ENCODE measurements at places on chromosomes 5 and 9.
A peak's percentile ranks its signal among the peaks of the same experiment; 100 is the strongest.

DNA sequence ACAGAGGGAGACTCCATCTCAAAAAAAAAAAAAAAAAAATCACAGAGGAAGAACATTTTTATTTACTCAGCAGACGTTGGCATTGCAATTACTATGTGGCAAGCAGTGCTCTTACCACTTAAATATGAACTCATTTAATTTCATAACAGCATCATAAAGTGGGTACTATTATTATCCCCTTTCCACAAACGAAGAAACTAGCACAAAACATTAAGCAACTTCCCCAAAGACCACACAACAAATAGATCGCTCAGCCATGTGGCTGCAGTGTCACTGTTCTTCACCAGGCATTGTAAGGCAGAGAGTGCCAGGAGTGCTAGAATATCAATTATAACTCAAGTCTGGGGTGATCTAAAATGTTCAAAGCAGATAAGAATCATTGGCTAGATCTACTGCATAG, 69.8 kb upstream of the PLPP6 start:
- no peak for DNase-seq

DNA sequence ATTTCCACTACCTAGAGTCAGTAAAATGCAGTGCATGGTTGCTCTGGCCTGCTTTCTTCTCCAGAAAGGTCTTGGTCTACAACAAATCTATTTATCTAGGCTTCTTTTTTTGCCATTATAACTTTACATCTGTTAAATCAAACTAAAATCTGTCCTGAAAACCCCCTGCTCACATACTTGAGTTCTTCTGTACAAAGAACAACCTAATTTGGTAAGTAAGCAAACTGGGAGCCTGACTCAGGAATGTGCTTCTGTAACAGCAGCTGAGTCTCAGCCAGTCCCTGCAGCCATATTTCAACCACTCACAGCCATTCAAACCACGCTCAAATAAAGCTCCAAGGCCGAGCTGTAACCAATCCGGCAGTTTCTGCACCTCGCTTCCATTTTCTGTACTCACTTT, 95.8 kb downstream of the PLPP1 start:
- no peak for DNase-seq

DNA sequence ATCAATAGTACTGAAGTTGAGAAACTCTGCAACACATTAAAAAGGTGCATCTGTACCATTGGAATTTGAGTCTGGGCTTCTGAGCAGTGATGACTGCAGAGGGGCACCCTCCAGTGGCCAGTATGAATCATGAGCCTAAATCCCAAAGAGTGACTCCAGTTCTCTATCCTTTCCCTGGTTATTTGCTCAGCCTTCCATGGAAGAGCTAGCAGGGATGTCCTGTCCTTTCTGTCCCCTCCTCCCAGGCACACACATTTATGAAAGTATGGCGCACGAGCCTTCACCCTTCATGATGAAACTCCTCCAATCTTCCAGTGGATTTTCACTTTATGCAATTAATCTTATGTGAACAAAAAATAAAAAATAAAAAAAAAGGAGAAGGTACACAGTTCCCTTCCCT, 81.0 kb downstream of the ESM1 start:
- peak; percentile 44 for DNase-seq

GRCh38 chr9:84659313-84659712, 10.2 kb upstream of the NTRK2 start:
- DNase-seq = no peak

DNA sequence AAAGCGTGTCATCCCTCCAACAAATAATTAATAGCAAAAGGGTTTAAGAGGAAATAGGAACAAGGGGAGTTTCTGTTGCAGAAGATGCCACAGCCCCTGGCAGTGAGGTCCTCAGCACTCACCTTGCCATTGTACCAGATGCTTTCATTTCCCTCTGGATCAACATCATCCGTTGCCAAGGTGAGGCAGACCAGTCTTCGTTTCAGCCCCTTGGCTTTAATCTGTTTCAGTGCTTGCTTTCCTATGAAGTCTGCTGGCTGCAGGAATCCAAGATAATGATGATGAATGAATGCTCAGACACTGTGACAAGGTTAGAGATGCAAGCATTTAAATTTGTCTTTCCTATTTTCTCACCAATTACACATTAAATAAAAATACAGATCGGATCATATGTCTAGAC, 20.0 kb upstream of the ARSB start:
- DNase-seq = no peak

DNA sequence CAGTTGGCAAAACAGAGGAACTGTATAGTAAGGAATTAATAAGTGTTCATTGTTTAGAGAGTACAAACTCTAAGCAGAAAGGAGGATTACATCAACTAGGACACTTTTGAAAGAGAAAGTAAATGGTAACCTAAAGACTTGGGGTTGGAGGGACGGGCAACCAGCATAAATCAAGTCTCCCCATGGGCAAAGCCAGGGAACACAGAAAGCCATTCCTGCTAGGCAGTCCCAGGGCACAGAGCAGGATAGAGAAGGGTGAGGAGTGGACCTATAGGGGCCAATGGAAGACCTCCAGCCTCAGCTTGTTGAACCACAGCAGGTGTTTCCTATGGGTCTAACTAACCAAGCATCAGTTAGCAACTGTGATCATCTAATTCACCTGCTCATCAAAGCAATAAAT, 9.2 kb upstream of the ERAP1 start:
- DNase-seq = no peak

- peak; percentile 87 for DNase-seq
Measured at GRCh38 chr9:34899535-34900158, 58.4 kb upstream of the PHF24 start.

DNA sequence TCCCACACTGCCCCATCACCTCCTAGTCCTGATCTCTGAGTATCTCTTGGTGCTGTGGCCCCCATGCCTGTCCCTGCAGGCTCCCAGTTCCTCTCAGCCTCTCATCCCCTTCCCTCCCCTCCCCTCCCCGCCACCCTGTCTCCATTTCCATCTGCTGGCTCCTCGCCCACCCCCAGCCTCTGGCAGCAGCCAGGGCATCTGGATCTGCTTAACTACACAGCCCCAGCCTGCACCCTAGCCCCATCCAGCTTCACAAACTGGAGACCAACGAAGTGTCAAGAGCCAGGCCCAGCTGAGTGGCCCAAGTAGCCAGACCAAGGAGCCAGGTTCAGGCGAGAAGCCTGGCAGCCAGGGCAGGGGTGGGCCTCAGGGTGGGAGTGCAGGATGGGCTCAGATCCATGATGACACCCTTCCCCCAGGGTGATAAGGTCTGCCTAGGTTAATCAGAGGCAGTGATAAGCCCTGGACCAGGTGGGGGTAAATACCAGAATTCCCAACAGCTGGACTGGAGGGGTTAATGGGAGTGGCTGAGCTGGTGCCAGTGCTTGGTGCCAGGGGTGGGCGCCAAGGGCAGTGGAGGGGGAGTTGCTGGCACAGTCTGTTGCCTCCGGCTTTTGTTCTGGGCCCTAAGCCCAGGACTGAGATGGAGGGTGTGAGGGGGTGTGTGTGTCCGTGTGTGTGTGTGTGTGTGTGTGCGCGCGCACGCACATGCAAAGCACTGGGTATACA, 2.5 kb downstream of the IL11RA start:
- DNase-seq = no peak

GRCh38 chr5:106321242-106321641, 1349.5 kb downstream of the EFNA5 start:
- no peak for DNase-seq

DNA sequence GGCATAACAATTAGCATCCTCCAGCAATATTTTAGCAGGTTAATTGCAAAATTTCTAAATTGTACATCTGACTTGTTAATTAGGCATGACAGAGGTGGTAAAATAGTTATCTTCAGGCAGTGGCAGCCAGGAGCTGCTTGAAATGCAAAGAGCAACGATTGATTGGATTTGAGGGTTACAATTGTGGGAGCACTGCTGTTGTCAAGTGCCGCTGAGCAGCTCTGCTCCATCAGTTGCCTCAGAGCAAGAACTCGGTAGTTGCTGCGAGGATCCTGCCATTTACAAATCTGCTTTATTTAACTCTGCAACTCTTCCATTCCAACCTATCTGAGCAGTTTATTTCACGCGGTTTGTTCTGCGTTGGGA, 12.6 kb downstream of the PBX3 start:
- DNase-seq = no peak

- DNase-seq = no peak
Measured at GRCh38 chr5:159864885-159865691, 51.2 kb upstream of the ADRA1B start.

DNA sequence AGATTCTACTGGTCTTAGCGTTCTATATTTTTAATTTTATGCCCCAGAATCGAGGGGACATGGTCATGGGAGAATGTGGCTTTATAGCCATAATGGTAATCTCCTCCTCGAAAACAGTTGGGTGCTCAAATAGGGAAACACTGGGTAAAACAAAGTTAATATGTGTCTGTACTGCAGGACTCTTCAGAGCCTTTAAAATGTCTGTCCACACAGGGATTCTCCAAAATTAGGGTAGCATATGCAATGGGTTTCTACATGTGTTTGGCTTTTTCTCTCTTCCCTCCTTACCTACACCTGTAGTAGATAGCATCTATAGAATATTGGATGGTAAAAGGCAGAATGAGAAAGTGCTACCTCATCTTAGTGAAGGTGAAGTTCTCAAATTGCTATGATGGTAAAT, 130.0 kb upstream of the NR3C1 start:
- DNase-seq = no peak

DNA sequence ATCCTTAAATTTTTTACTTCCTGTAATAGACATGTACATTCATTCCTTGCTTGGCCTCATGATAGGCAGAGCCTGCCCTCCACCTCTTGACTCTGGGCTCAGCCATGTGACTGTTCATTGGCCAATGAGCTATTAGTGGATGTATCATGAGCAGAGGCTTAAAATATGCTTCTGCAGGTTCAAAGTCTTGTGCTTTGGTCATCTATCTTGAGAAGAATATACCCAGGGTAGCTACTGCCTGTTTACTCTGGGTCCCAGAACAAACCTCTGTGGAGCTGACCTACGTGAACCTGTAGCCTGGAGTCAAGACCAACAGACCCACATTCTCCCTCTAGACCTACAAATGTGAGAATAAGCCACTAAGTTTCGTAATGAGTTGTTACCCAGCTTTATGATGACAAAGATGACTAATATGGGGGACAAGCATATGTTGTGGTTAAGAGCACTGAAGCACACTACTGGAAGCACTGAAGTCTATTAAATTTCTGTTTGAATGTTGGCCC, 244.4 kb downstream of the MAST4 start:
- peak; percentile 44 for DNase-seq

GRCh38 chr5:138095100-138095907, 11.5 kb downstream of the WNT8A start:
- no peak for DNase-seq

GRCh38 chr9:108041551-108041950, 552.0 kb upstream of the KLF4 start:
- DNase-seq = no peak

GRCh38 chr9:4196886-4197285, 103.0 kb downstream of the GLIS3 start:
- no peak for DNase-seq

- DNase-seq = peak; percentile 83
Measured at GRCh38 chr5:50751064-50751657, 84.7 kb downstream of the PARP8 start.

DNA sequence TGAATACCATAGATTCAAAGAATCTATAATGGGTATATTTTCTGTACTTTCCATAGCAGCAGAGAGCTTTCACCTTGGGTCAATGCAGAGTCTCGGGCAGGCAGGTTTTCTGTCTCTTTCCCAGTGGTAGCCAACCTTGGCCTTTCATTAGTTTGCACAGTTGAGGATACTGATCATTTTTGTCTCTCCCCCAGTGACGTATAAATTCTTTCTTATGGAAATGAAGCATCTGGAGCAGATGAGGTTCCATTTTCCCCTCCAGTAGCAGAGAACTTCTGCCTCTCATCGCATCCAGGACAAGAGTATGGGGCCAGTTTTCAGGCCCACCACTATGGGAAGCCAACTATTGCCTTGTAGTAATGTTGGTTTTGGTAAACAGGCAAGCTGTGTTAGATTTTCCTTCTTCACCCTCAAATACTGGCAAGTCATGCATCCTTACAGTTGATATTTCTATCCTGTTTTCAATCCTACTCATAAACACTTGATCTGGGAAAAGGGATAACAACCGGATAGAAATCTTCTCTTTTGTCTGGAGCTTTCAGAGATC, 845.2 kb upstream of the CDH18 start:
- DNase-seq = no peak

DNA sequence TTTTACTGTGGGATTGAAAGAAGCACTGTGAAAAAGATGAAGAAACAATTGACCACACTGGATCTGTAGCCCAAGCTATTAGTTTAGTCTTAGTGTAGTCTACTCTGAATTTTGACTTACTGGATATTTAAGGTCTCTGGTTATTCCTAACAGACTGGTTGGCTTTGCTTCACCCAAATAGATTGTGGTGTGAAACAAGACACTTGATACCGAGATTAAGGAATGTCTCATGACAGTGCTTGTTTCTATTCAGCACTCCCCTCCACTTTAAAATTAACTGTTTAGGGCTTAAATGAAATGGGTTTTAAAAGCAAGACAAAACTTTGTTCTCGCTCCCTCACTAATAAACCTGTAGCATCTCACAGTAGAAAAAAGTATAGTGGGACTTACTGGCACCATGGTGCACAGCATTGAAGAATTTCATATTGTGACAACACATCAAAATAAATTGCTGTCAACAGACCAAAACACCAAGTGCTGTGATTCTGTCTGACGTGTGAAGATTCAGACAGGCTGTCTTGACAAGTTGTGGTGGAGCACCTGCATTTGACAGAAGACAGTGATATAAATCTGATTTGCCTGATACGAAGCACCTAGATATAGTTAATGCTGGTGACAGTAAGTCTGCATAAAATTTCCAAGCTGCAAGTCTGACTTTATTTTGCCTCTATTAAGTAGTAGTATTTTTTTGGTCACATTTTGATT, 73.1 kb downstream of the PBX3 start:
- no peak for DNase-seq

DNA sequence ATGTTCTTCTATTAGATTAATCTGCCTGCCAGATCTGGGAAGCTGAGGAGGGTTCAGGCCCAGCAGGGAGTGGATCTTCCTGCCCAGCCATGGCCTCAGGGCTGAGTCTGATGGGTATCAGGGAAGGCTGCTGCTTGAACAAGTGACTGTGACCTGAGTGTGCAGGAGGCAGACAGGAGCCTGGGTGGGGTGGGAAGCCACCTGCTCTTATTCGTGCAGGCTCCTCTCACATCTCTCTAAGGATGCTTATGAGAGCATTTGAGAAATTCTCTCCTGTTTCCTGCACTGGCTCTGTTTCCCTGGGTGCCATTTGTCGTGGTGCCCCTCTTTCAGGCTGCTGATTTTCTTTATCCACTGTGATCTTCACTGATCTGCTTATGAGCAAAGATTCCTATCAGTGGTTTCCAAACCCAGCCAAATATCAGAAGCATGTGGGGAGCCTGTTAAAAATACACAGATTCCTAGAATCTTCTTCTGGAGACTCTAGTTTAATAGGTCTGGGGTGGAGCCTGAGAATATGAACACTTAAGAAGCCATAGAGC, 2.1 kb downstream of the RGS3 start:
- no peak for DNase-seq
